Stimulated activated CD4-positive, alpha-beta T cell treated with anti-CD3 and anti-CD28 coated beads, Interleukin-15, amount 100 ng/mL, for 24 hours (primary cell): ENCODE measurements at places on chromosomes 6 and 20.

DNA sequence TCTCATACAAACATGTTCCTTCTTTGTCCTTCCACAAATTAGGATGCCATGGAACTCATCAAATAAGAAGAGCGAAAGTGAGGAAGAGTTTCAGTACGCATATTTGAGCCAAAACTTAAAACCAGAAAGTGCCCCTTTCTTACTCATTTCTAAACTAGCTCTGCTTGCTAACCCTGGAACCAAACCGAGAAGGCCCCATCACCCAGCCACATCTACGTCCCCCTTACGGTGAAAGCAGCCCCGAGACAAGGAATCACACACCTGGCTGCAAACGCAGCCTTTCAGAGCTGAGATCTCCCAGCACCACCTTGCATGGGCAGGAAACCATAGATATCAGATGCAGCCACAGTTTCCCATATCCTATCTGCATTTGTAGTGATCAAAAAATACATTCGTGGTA lies 28.5 kb downstream of the TRERF1 start:
- DNase-seq: peak; percentile 72

DNA sequence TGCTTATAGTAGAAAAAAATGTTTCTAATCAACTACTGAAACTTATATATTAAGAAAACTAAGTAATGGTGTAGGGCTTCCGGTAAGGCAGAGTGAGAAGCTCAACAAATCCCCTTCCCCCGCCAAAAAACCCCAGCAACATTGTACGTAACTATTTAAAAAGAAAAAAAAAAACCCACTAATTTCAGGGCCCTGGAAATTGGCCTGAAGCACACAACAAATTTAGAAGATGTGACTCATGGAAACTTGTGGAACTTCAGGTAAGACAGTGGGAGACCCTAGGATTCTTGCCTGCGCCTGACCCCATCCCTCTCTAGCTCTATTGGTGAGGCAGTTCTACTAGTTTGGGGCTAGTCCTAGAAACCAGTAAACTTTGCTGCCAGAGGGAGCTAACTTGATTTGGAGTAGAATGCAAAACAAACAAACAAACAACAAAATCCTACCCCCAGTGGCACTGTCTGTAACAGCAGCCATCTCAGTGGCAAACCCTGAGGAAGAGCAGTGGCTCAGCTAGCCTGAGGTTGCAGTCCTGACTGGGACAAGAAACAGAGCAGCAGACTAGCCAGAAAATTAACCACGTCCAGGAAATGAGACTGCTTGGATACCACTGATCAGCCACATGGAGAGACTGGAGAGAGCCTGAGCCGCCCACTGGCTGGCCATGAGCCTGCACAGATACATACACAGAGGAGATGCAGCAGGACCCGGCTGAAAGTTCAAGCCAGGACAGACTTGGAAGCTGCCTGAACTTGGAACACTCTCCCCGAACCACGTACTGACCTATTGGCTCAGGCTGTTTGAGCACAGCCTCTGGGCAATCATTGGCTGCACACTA lies 135.1 kb downstream of the TBXT start:
- no peak for DNase-seq

- DNase-seq: no peak
Observed at GRCh38 chr20:3168829-3169590, 4.3 kb downstream of the LZTS3 start.

GRCh38 chr6:15427331-15428070 lies 181.6 kb downstream of the JARID2 start:
- DNase-seq: no peak

- DNase-seq: no peak
Observed at GRCh38 chr6:124823240-124824111, 138.8 kb upstream of the RNF217 start.

DNA sequence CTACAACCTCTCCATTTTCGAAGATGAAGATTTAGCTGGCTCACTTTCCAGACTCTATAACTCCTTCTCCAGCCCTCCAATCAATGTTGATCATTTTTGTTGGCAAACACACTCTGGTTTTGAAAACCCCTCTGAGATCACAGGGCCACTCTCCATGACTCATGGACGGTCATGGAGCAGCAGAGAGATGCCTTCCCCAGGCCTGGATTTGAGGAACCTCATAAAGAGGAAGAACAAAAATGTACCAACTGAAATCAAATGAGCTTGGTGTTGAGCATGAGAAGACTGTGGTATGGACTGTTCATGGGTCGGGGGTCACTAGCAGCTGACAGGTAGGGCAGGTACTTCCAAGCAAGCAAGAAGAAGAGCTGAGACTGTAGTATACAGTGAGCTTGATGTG lies 112.8 kb upstream of the INSM1 start:
- DNase-seq: no peak

- no peak for DNase-seq
Observed at GRCh38 chr6:21648475-21649050, 55.0 kb downstream of the SOX4 start.

DNA sequence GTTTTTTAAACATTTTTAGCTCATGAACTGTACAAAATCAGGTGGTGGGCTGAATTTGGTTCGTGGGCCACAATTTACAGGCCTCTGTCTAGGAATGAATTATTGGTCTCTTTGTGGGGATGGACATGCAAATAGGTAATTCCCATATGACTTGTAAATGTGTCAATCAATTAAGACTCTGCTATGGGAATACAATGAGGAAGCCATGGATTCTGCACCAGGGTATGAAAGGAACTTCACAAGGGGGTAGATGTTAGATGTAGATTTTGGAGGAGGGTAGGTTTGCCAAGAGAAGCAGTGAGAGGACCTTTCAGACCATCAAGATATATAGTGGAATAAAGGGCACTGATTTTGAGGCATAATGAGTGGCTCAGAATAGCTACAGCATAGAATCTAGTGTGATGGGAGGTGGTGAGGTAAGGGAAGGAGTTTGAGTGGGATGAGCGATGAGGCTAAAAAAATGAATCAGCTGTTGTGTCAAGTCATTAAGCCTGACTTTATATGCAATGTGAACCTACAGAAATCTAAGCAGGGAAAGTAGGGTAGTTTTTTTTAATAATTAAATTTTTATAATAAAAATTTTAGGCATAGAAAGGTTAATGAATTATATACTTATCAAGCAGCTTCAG lies 32.6 kb upstream of the RNF182 start:
- DNase-seq: no peak

GRCh38 chr6:115396112-115396906 lies 664.4 kb downstream of the FRK start:
- no peak for DNase-seq

- DNase-seq: no peak
Observed at GRCh38 chr6:9482030-9482738, 932.7 kb downstream of the TFAP2A start.
